ENCODE measurements at places on chromosomes 2 and 18.

GRCh38 chr2:17646081-17646554, 105.6 kb downstream of the VSNL1 start:
- DNase-seq = peak; percentile 9

DNA sequence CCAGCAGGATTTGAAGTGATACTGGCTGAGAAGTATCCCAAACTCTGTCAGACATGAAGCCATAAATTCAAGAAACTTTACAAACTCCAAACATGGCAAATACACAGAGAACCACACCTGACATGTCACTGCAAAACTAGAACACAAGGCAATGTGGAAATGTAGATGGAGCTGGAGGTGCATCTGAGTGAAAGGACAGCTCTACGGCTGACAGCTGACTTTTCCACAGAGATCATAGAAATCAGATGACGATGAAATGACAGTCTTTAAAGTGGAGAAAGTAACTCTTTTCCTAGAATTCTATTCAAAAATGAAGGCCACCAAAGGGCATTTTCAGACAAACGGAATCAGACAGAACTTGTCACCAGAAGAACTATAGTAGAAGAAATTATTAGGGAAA, 97.5 kb downstream of the LDLRAD4 start:
- DNase-seq = no peak

DNA sequence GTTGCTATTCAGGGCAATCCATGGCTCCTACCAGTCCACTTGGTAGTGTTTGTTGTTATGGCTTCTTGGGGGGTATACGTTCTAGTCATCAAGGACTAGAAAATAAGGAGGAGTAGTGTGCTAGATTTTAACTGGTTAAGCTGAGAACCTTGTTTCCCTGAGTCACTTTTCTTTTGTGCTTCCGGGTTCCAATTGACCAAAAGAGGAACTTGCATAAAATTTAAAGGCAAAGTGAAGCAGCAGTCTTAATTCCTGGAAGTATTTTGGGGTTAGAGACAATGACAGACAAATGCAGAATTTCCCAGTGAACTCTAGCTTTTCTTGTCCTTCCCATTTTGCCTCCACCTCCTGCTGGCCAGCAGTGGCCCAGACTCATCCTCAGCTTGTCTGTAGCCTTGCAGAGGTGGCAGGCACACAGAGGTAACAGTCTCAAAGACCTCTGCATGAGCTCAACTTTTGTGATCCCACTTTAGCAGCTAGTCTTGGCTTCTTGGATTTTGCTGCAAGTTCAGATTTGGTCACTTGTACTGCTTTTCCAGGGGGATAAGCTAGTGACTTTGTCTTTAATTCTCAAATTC, 1105.8 kb upstream of the NXPH2 start:
- DNase-seq = no peak

DNA sequence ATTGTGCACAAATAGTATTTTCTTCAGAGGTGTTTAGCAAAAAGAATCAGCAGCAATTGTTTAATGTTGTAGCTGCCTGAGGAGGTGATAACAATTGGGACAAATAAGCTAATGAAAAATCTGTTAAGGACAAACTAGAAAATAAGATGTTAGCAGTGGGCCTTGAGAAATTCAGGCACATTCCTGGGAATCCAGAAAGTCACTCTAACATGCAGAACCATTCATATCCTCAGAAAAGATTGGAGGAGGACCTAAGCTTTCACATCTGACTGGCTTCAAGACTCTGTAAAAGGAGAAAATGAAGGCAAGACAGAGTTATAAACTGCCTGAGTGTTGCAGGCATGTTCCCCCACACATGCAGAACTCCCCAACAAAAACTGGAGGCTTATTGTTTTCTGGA, 353.5 kb upstream of the RGPD4 start:
- no peak for DNase-seq

DNA sequence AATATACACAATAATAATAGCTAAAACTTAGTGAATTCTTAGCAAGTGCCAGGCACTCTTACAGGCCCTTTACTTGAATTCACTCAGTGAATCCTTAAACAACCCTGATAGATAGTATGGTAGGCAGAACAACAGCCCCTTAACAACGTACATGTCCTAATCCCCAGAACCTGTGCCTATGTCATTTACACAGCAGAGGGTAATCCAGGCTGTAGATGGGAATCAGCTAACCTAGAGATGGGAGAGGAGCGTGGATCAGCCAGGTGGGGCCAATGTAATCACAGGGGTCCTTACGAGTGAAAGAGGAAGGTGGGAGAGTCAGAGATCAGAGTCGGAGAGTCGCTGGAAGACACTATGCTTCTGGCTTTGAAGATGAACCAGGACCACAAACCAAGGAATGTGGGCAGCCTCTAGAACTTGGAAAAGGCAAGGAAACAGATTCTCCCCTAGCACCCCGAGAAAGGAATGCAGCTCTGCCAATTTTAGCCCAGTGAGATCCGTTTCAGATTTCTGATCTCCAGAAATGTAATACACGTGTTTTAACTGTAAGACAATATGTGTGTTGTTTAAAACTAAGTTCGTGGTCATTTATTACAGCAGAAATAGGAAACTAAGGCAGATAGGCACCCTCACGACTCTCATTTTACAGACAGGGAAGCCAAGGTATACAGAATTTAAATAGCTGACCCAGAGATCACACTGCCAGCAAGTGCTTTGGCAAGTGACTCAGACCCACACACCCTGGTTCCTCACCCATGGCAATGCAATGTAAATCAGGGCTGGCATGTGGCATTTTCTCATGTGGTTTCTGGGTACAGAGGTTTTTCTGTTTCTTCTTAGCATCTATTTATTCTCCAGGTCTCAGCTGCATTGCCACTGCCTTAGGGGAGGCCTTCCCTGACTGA, 68.9 kb downstream of the DOCK10 start:
- no peak for DNase-seq

- peak; percentile 68 for DNase-seq
Observed at GRCh38 chr18:3450012-3450798, at the start of gene TGIF1. TSS of gene TGIF1 (plus strand) at chr18:3450172. CDS start at chr18:3450490, 318 bp downstream.

GRCh38 chr18:52682260-52682659, 342.3 kb downstream of the DCC start:
- DNase-seq = no peak

DNA sequence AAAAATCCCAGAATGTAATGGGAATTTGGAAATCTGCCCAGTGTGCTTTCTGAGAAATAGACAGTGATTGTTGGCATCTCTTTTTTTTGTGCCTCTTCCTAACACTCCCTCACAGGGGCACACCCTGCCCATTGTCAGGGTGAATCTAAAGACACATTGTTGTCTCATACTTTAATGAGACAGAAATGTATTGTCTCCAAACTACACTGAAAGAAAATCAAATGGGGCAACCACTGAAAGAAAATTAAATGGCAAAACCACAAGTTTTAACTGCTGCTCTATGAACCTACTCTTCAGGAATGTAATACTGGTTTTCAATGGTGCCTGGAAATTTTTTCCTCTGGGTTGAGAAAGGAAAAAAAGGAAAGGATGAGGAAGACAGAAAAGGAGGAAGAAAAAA, 43.2 kb upstream of the GLS start:
- no peak for DNase-seq

DNA sequence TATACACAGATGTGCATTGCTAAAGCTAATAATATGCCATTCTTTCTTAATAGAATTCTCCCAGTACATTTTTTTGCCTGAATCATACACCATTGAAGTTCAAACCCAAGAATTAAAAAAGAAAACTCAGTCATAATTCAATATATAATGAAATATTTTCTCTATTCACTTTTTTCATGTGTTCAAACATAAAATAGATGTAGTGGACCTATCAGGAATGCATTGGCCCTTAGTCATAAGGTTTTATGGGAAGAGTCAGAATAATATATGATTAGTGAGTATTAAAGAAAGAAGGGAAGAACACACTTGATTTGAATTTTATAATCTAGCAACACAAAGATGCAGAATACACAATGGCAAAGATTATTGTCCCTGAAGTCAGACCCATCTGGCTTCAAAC, 297.0 kb upstream of the COL3A1 start:
- no peak for DNase-seq

GRCh38 chr18:44803019-44803650, 122.4 kb downstream of the SETBP1 start:
- no peak for DNase-seq

DNA sequence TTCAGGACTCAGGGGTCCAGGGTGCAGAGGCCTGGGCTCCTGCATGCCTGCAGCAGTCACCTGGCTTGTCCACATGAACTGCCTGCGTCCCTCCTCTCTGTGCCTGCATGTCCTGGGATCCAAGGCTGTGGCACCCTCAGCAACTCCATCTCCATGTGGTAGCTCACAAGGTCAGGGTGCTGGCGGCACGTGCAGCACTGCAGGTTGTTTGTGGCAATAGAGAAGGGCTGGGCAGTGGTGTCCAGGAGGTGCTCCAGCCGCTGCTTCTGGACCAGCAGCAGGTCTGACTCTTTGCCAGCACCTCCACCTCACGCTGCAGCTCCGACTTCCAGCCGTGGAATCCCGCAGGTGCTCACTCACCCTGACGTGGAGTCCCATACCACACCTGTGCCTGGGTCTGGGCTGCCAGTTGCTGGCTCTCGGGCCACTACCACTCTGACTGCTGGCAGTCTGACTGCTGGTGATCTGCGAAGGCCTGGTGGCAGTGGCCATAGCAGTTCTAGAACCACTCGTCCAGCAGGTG, 28.8 kb upstream of the IMP4 start:
- no peak for DNase-seq

- no peak for DNase-seq
Observed at GRCh38 chr2:143524119-143524553, 394.9 kb downstream of the ARHGAP15 start.

DNA sequence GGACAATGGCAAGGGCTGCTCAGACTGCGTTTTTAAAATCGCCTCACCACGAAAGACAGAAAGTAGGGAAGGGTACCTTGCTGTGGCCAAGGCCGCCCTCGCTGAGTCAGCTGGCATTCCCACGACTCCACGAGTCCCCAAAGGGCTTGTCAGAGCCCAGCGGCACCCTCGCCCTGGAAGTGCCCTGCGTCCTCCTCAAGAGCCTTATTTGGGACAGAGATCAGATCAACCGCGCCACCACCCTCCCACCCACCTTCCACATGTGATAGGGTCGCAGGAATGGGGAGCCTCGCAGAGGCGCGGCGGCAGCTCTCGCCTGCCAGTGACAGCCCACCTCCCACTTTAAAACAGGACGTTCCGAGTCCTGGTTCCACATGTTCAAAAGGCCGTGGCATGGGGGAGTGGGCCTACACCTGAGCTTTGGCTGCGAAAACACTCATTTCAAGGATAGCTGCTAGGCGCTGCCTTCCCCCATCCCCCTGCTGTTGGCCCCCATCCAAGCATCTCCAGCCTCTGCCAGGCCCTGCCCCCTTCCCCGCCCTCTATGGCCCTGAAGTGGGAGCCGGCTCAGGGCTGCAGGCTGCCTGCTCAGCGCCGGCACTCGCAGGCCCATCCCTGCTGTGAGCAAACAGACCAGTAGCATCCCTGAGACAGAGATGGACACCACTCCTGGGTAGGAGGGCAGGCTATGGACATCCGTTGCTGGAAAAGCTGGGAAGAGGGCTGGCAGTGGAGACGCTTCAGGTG, 38.1 kb upstream of the ARHGEF4 start:
- no peak for DNase-seq

- no peak for DNase-seq
Observed at GRCh38 chr2:51085420-51086068, 53.6 kb upstream of the NRXN1 start.

GRCh38 chr2:71530641-71531332, 77.4 kb downstream of the DYSF start:
- no peak for DNase-seq

- DNase-seq = no peak
Observed at GRCh38 chr18:36176711-36177110, 10.6 kb upstream of the MOCOS start.

GRCh38 chr18:21049306-21049705, 62.3 kb downstream of the ROCK1 start:
- DNase-seq = no peak

- no peak for DNase-seq
Observed at GRCh38 chr18:46468426-46469180, 188.4 kb downstream of the LOXHD1 start.

DNA sequence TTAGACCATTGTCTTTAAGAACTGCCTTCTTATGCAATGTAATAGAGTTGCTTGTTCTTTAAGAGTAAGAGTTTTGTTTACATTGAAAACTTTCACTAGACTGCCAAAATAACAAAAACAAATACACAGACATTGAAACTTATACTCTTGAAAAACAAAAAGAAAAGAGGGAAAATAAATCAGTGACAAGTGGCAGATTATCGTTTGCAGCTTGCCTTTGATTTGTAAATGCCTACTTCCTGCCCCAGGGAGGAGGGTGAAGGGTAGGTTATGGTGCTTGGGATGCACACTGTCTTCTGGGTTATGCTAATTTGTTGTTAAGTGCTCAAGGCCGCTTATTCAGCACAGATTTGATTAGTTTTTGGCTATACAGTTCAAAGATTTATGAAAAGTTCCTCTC, 198.7 kb downstream of the TGIF1 start:
- no peak for DNase-seq

GRCh38 chr2:105746177-105747080, 1.7 kb downstream of the NCK2 start:
- DNase-seq = peak; percentile 79

DNA sequence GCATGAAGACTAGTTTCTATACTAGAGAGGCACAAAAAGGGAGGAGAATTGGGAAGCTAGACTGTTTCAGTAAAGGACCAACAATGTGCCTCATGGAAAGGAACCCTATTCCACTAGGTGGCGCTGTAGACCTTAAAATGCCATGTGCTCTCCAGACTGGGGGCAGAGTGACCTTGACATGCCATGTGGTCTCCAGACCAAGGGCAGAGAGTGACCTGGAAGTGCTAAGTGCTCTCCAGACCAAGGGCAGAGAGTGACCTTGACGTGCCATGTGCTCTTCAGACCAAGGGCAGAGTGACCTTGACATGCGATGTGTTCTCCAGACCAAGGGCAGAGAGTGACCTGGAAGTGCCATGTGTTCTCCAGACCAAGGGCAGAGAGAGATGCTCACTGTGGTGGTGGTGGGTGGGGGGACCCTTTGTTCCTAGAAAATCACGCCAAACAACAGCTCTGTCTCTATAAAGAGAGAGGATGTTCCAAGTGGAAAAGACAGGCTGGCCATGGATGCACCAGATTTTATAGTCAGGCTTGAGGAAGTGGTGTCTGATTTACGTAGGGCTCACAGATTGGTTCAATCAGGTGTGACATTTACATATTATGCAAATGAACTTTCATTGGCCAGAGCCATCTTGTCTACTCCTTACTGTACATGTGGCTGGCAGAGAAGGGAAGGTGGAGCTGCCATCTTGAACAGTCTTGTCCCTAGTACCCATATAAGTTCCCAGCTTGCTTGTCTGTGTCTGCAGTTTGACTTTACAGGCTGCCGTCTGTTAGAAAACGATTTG, 344.0 kb upstream of the DDX18 start:
- no peak for DNase-seq

All from T-helper 9 cell (primary cell).